ENCODE measurements at places on chromosomes 5 and 9.

GRCh38 chr5:173290477-173291131 lies 37.6 kb downstream of the STC2 start:
- no peak for DNase-seq

DNA sequence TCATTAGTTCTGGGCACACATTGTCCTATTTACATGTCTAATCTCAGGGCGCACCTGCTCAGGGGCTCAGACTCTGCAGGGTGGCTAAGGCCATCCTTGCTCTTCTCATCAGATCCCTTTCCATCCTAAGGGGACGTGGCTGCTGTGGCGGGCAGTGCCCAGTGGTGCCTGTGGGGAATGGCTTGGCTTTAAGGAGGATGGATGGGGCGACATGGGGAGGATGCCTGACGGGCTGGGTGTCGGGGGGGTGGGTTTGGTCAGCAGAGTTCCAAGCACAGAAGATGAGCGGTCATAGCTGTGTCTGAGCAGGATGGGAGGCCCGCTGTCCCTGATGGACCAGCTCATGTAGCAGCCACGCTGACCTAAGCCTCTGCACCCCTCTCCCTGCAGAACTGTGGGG lies 40.9 kb upstream of the SUSD3 start:
- no peak for DNase-seq

- DNase-seq = no peak
These were observed 82.0 kb upstream of the HAPLN1 start for GRCh38 chr5:83802686-83803085.

- DNase-seq = no peak
These were observed 215.4 kb upstream of the TLX3 start for GRCh38 chr5:171093598-171093997.

DNA sequence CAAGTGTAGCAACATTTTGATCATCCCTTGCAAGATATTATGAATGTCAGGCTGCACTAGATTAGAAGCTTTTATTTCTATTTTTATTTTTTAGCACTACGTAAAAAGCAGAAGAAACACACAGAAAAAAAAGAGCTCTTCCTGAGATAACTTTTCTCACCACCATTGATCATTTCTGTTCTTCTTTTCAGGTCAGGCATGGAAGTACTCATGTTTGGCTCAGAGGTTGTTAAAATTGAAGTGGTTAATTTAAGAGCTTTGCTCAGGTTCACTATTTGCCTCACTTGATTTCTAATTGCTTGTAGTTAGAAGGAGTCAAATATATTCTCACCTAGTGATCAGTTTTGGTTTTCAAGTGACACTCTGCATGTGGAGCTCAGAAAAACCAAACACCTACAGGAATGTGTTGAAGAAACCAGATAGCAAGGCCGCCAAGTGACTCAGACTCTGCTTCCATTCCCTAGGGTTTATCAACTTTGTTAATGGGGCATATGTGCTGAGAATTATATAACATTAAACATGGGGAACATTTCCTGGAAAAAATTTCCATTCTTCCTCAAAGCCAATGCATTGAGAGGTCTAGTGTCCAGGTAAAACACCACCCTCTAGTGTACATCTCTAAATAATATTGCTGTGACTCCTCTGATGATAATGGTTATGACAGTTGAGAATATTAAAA lies 679.8 kb downstream of the CETN3 start:
- no peak for DNase-seq

DNA sequence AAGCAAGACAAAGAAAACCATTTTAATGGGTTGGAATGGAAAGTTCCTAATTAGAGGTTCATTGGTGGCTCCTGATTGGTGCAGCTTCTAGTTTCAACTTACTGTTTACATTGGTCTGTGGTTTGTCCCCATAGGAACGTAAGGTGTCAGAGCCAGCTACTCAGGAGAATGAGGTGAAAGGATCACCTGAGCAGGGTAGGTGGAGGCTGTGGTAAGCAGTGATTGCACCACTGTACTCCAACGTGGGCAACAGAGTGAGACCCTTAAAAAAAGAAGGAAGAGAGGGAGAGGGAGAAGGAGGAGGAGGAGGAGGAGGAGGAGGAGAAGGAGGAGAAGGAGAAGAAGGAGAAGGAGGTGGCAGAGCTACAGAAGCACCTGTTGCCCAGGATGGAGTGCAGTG lies 30.4 kb downstream of the KCNIP1 start:
- no peak for DNase-seq

- no peak for DNase-seq
These were observed 88.0 kb downstream of the PLPP1 start for GRCh38 chr5:55446640-55447351.

- no peak for DNase-seq
These were observed 199.9 kb downstream of the EBF1 start for GRCh38 chr5:158899792-158900191.

DNA sequence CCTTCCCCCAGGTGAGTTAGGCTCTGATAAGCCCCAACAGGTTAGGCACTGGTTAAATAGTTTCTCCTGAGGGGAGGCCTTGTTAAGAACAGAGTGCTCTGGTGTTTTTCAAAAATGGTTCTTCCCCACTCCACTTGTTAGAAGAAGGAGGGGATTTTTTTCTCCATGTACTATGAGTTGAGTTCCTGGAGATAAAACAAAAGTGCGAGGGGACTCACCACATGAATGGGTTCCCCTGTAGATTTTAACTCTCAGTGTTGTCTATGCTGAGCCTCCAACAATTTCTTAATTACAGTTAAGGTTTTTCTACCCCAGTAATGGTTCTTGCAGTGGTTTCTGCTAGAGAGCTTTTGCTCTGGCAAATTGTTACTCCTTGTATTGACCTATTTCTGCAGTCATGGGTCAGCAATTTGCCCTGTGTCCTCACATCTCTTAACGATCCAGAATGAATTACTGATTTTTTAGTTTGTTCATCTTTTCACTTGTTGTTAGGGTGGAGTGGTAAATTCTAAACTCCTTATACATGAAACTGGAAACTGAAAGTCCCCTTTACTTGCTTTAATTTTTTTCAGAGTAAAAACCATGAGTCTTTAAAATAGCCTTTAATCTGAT lies 44.4 kb downstream of the SCAMP1 start:
- DNase-seq = no peak

- no peak for DNase-seq
These were observed 7.2 kb downstream of the SLC6A3 start for GRCh38 chr5:1437876-1438559.

DNA sequence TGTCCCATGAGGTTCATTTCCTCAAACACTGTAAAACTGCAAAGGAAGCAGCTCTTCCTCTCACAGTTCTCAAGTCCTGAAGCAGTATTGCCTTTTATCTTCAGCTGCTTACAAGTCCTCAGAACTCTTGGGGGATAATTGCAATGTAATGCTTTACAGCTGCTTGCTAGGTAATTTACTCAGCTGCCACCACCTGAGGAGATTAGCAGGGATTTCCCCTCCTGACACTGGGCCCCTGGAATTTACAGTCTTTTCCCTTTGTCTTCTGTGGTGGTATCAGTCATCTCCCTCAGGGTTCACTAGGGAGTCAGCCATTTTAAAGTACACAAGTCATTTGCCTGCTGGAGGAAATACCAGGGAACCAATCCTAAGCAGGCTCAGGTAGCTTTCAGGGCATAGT lies 754.3 kb upstream of the GRAMD2B start:
- DNase-seq = no peak

DNA sequence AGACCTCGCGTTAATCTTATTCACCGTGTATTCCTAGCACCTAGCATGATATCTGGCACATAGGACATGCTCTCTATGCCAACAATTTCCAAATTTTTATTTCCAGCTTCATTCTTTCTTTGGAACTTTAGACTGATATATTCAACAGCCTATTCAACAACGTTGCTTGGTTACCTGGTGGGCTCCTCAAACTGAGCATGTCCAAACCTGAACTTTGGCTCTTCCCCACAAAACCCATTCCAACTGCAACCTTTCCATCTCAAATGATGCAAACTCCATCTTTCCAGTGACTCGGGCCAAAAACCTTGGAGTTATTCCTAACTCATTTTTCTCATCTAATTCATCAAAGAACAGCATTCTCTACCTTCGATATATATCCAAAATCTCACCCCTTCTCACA lies 525.2 kb downstream of the AGTPBP1 start:
- no peak for DNase-seq

- no peak for DNase-seq
These were observed 37.7 kb upstream of the SHOC1 start for GRCh38 chr9:111832449-111832848.

DNA sequence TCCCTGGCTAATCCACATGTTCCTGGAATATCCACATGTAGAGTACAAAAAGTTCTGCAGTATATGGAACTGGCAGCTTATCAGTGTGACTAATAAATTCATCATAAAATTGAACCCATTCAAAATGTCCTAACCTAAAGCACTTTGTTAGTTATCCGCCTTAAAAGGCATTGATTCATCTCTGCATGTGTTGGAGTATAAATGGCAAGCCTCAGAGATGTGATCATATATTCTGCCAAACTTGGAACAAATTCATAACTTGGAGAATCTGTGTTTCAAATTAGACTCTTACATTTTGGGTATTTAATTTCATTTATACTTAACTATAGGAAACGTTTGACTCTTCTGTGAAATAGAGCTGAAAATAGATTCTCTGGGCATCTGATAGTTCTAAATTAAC lies 25.2 kb upstream of the NREP start:
- DNase-seq = no peak

GRCh38 chr5:61738446-61738845 lies 406.4 kb downstream of the ZSWIM6 start:
- no peak for DNase-seq

GRCh38 chr9:136544548-136544963 lies 1.3 kb downstream of the NOTCH1 start:
- DNase-seq = peak; percentile 66

- no peak for DNase-seq
These were observed 6.7 kb downstream of the TXN start for GRCh38 chr9:110249603-110250002.

- no peak for DNase-seq
These were observed 5.2 kb downstream of the VAV2 start for GRCh38 chr9:133986774-133987445.

DNA sequence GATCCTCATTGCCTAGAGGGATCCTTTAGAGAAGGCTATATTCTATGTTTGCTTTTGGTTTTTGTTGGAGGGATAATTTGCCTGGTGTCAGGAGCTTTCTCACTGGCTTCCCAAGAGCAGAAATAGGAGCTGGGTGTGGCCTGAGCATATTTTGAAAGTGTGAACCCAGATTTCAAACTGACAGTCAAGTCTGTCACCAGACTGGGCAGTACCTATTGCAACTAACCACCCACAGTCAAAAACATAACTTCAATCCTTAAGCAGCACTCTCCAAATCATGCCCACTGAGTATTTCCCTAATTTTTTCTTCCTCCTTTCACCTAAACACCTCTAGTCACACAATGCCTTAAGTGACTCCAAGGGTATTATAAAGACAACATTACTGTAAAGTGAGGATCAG lies 278.4 kb downstream of the EBF1 start:
- no peak for DNase-seq

- DNase-seq = no peak
These were observed 464.0 kb upstream of the ZNF608 start for GRCh38 chr5:125210242-125210947.

GRCh38 chr9:108710424-108710823 lies 145.4 kb downstream of the ACTL7B start:
- no peak for DNase-seq

DNA sequence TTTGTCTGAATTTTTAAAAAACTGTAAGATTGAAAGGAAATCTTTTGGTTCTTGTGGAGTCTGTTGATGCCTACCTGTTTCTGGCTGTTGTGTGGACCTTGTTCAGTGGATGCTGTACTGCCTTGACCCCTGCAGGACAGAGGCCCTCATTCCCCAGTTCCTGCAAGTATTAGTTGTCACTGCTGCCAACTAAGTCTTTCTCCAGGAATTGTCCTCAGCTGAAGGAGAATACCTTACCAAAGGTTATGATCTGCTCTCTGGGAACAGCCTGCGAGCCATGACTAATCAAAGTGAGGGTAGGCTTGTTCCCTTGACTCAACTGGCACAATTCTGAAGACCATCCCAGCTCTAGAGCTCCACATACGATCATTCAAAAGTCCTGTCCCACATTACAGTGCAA lies 145.3 kb upstream of the FST start:
- no peak for DNase-seq

- no peak for DNase-seq
These were observed 1.3 kb downstream of the MARVELD2 start for GRCh38 chr5:69416180-69416579.

DNA sequence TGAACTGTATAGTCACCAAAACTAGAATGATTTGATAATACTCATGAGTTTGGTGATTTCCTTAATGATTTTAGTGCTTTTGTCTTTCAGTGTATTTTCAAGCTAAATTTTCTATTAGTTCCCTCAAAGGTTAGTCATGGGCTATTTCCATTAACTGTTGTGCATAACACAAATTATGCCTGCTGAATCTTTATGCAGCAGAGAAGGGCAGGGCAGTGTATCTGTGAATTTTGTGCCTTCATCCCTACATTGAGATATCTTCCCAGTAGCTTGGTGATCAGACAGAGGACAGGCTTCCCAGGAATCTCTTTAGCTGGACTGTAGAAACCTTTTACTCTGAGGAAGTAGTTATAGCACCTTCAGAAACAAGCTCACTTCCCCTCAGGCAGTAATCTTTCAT lies 1036.9 kb downstream of the EFNA5 start:
- DNase-seq = no peak

GRCh38 chr5:34728236-34728635 lies 72.1 kb downstream of the RAI14 start:
- no peak for DNase-seq

Measured in GM12891 (cell line).